ENCODE measurements at places on chromosomes 2 and 18. TPM values are rescaled to one million over a fixed set of nuclear protein-coding genes. Genes with fewer than 3 reads are reported as not detected.
A peak's percentile ranks its signal among the peaks of the same experiment; 100 is the strongest.

DNA sequence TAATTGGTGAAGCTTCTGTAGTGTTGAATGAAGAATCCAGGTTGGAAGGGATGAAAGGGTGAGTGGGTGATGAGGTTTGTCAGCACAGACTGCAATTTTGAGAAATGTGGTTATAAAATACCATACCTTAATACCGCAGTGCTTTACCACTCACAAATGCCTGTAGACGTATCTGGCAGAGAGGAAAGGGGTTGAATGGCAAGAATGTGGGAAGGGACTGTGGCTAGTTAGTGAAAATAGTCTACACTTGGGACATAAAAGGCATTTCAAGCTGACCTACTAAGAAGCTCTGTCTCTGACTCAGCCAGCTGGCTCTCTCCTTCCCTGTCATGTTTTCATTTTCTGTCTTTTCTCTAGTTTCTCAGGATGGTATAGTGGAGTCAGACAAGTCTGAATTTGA is 25.1 kb downstream of the CDK15 start:
- no peak overlapping the region for H3K4me3 ChIP-seq
- no peak for DNase-seq
- no peaks in the 10 kb centered on the region for H3K27me3 ChIP-seq
- no peaks in the 10 kb centered on the region for H3K36me3 ChIP-seq

DNA sequence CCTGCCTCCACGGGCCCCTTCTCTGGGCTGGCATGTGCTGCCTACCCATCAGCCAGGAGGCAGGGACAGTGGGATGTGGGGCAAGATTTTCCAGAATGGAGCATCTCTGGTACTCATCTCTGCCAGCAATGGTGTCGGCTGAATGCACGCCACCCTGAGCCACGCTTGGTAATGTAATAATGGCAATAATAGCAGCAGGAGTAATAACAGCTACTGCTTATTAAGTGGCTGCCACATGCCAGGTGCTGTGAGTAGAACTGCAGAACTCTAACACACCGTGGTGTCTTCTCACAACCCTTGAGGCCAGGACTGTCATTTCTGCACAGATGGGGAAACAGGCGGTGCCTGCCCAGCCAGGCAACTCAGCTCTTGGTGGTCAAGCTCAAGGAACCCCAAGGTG is 113.6 kb downstream of the CELF4 start:
- no peaks in the 10 kb centered on the region for H3K4me1 ChIP-seq
- H3K27me3 ChIP-seq = no peaks in the 10 kb centered on the region
- no peak overlapping the region for H3K27ac ChIP-seq
- no peak overlapping the region for H3K4me3 ChIP-seq
- no peak for DNase-seq

- H3K27ac ChIP-seq = no peak overlapping the region
- no peaks in the 10 kb centered on the region for H3K4me1 ChIP-seq
- DNase-seq = peak; percentile 28
These were observed 15.5 kb downstream of the CACNB4 start for GRCh38 chr2:152083202-152083875.

- H3K27ac ChIP-seq = no peak overlapping the region
- H3K4me3 ChIP-seq = no peak overlapping the region
- no peaks in the 10 kb centered on the region for H3K36me3 ChIP-seq
These were observed 102.5 kb downstream of the CRIM1 start for GRCh38 chr2:36458106-36458505.

DNA sequence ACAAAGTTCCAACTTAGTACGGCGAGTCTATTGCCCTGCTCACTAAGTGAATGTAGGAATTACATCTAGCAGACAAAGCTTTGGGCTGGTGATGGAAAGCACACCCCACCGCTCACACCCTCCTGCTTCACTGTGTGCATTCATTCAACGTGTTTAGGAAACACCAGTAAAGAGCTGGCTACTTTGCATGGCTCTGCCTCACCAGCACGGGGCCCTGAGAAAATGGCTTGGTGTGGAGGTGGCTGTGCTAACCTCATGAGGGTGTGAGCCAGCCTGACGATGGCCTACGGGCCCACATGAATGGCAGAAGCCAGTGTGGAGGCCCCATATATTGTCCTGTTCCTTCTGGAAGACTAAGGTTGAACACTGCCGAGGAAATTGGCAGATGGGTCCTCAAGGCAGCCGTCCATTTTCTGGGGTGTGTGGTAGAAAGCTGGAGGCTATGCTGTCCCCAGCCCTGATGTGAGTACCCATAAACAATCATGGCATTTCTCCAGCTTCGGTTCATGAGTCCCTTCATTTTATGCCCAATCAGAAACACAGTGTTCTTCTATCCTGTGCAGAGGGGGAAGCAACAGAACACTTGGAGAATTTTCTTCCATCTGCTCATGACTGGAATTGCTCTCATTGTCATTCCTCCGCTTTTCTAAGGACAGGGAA is 269.4 kb downstream of the PHLPP1 start:
- H3K36me3 ChIP-seq = no peaks in the 10 kb centered on the region
- no peaks in the 10 kb centered on the region for H3K4me1 ChIP-seq
- no peak overlapping the region for H3K4me3 ChIP-seq
- no peak for DNase-seq

The ZNF638 gene
- polyA plus RNA-seq = 130 TPM

- DNase-seq = peak; percentile 41
- H3K36me3 ChIP-seq = no peaks in the 10 kb centered on the region
- H3K27ac ChIP-seq = no peak overlapping the region
- no peak overlapping the region for H3K4me3 ChIP-seq
- H3K4me1 ChIP-seq = no peaks in the 10 kb centered on the region
These were observed 42.1 kb upstream of the RFX8 start for GRCh38 chr2:101516823-101517690.

GRCh38 chr2:16325016-16325975 is 340.3 kb downstream of the CYRIA start:
- no peaks in the 10 kb centered on the region for H3K27me3 ChIP-seq
- no peak overlapping the region for H3K4me3 ChIP-seq
- peaks cover 9% of the 10 kb centered on the region for H3K4me1 ChIP-seq
- H3K36me3 ChIP-seq = no peaks in the 10 kb centered on the region

The NAT8 gene
- not detected for polyA plus RNA-seq

The IMPACT gene
- 13.9 TPM for polyA plus RNA-seq

DNA sequence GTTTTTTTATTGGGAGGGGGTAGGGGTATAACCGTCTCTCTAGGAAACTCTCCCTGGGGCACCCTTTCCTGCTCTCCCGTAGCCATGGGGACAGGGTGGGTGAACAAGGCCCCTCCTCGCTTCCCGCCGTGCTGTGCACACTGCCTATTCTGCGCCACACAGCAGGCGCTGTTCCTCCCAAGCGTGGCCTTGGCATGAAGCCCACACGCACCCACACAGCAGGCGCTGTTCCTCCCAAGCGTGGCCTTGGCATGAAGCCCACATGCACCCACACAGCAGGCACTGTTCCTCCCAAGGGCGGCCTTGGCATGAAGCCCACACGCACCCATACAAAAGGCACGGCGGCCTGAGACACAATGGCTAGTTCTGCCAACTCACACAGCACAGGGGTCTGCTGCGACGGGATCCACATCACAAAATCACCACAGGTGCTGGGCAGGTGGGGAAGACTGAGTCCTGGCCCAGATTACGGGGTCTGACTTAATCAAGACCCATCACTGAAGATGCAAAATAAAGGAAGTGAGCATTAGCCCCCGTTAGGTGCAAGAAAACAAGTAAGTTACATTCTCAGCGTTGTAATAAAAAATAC is 46.6 kb upstream of the TPO start:
- H3K36me3 ChIP-seq = no peaks in the 10 kb centered on the region
- no peaks in the 10 kb centered on the region for H3K27me3 ChIP-seq
- DNase-seq = no peak

GRCh38 chr2:167181134-167181533 is 292.9 kb downstream of the XIRP2 start:
- H3K36me3 ChIP-seq = no peaks in the 10 kb centered on the region
- no peaks in the 10 kb centered on the region for H3K27me3 ChIP-seq
- no peak overlapping the region for H3K27ac ChIP-seq
- no peaks in the 10 kb centered on the region for H3K4me1 ChIP-seq
- no peak overlapping the region for H3K4me3 ChIP-seq
- DNase-seq = no peak

- peaks cover 15% of the 10 kb centered on the region for H3K36me3 ChIP-seq
- no peak for DNase-seq
- H3K4me1 ChIP-seq = no peaks in the 10 kb centered on the region
- no peaks in the 10 kb centered on the region for H3K27me3 ChIP-seq
- no peak overlapping the region for H3K27ac ChIP-seq
These were observed 31.2 kb downstream of the STAMBP start for GRCh38 chr2:73859721-73860586.

- no peaks in the 10 kb centered on the region for H3K36me3 ChIP-seq
- H3K4me1 ChIP-seq = no peaks in the 10 kb centered on the region
- no peak overlapping the region for H3K27ac ChIP-seq
- no peak overlapping the region for H3K4me3 ChIP-seq
- no peak for DNase-seq
These were observed 328.4 kb upstream of the DDX18 start for GRCh38 chr2:117486081-117486480.

DNA sequence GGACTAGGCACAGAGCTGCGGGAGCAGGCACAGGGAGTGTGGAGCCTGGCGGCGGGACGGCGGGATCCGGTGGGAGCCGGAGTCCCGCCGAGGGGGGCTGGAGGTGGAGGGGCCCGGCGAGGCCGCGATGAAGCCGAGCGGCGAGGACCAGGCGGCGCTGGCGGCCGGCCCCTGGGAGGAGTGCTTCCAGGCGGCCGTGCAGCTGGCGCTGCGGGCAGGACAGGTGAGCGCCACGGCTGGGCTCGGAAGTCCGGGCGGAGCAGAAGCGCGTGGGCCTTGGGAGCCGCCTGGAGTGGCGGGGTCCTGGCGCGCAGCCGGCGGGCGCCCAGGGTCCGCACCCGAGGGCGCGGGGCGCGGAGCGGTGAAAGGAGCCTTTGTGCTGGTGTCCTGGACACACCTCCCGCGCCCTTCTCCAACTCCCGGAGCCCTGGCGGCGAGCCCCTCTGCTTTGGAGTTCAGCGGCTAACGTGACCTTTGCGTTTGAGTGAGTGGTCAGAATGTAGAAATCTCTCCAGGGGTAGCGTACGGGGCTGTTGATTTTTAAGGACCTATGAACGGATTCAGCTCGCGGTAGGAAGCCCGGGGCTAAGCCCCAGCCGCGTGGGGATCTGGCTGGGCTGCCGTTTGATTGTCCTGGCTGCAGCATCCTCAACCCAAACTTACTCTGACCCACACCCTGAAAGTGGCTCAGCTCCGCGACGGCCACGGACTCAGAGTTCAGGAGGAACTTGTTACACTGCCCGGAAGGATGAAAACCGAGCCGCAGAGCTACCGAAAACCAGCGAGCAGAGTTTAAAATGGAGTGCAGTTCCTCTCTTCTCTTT is 448 bp downstream of the IMPA2 start:
- H3K36me3 ChIP-seq = no peaks in the 10 kb centered on the region
- peak; percentile 58 for DNase-seq
- H3K4me3 ChIP-seq = peak overlapping the region; percentile 63
- peak overlapping the region; percentile 93 for H3K27ac ChIP-seq

- no peaks in the 10 kb centered on the region for H3K36me3 ChIP-seq
- no peak for DNase-seq
- H3K27ac ChIP-seq = no peak overlapping the region
- H3K4me1 ChIP-seq = no peaks in the 10 kb centered on the region
These were observed 206.5 kb upstream of the FANCL start for GRCh38 chr2:58447586-58447985.

DNA sequence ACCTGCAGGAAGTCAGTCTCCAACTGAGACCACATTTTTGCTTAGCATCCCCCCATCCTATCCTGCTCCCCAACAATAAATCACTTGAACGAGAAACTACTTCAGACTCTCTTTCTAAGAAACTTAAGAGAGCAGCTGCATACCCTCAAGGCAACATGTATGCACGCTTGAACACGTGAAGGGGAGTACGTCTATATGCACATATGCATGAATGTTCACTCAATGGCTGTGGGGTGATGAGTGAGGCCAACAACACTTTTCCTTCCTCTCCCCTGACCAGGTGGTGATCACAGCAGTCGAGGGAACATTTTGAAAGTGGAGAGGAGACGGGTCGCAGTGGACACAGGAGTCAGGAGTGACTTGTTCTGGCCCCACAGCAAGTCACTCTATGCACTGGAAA is 79.8 kb upstream of the LPIN2 start:
- no peak overlapping the region for H3K4me3 ChIP-seq
- H3K27ac ChIP-seq = no peak overlapping the region
- no peaks in the 10 kb centered on the region for H3K4me1 ChIP-seq
- H3K36me3 ChIP-seq = no peaks in the 10 kb centered on the region
- H3K27me3 ChIP-seq = no peaks in the 10 kb centered on the region

- peak overlapping the region; percentile 100 for H3K27ac ChIP-seq
- no peak for DNase-seq
- H3K4me3 ChIP-seq = peak overlapping the region; percentile 51
- peaks cover 8% of the 10 kb centered on the region for H3K36me3 ChIP-seq
- no peaks in the 10 kb centered on the region for H3K27me3 ChIP-seq
These were observed 1.5 kb downstream of the CREB1 start for GRCh38 chr2:207531032-207531952.

The CFLAR gene
- 26.4 TPM for polyA plus RNA-seq

GRCh38 chr2:12514631-12515437 is 201.9 kb upstream of the TRIB2 start:
- H3K27me3 ChIP-seq = no peaks in the 10 kb centered on the region
- no peak overlapping the region for H3K27ac ChIP-seq
- no peaks in the 10 kb centered on the region for H3K4me1 ChIP-seq
- no peaks in the 10 kb centered on the region for H3K36me3 ChIP-seq

- H3K27ac ChIP-seq = no peak overlapping the region
- H3K27me3 ChIP-seq = no peaks in the 10 kb centered on the region
- H3K36me3 ChIP-seq = no peaks in the 10 kb centered on the region
- H3K4me1 ChIP-seq = peaks cover 12% of the 10 kb centered on the region
- no peak overlapping the region for H3K4me3 ChIP-seq
These were observed 104.8 kb downstream of the MAP4K4 start for GRCh38 chr2:101802329-101802728.

The KATNAL2 gene
- 1.9 TPM for polyA plus RNA-seq

Measured in small intestine (tissue), 16 donors.